Cardiac muscle cell (in vitro differentiated cells and primary cell): ENCODE measurements at places on chromosomes 2 and 18. TPM values are rescaled to one million over a fixed set of nuclear protein-coding genes. Genes with fewer than 3 reads are reported as not detected.

Gene KIF1A
- 4.3 and 6.3 TPM in 2 replicates for polyA plus RNA-seq

GRCh38 chr2:169997140-169997887 lies 170.1 kb downstream of the UBR3 start:
- DNase-seq, result no peak

DNA sequence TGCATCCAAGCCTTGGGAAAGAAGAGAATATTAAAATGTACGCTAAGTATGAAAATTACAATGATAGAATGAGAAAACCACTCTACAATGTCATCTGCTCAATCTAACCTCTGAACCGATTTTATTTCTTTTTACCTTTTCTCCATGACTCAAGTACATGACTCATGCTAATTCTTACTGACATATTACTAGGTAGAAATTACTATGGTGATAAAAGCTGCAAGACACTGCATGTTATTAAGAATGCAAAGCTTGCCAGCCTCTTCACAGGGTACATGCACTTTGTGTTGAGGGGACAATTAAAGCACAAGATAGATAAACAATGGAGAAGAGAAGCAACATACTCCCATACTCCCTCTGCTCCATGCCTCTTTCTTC lies 20.7 kb downstream of the SFT2D3 start:
- DNase-seq, result no peak

Gene RND3
- polyA plus RNA-seq, result 4.2 and 4.3 TPM in 2 replicates
